ENCODE measurements at places on chromosomes 12 and 14.

GRCh38 chr12:101107032-101107763, 102.8 kb downstream of the SLC5A8 start:
- no peak for DNase-seq

- no peak for DNase-seq
Observed at GRCh38 chr12:3473171-3473570, 17.8 kb upstream of the PRMT8 start.

- no peak for DNase-seq
Observed at GRCh38 chr12:54549774-54550451, 512 bp downstream of the PDE1B start.

DNA sequence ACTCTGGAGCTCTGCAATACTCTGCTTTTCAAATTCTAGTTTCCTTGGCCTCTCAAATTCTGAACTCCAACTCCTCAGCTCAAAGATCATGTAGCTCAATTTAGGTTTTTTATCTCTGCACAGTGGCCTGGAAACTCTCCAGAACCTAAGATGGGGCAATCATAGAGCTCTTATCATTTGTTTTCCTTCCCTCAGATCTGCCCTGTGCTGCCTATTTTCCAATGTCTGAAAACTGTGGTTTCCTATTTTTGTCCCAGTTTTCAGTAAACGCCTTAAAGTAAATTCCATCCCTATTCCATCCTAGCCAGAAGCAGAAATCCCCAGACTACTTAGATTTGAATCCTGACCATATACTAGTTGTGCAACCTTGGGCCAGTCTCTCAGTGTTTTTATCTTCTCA, 73.2 kb downstream of the CEP83 start:
- no peak for DNase-seq

- no peak for DNase-seq
Observed at GRCh38 chr12:43306066-43306465, 245.9 kb downstream of the ADAMTS20 start.

DNA sequence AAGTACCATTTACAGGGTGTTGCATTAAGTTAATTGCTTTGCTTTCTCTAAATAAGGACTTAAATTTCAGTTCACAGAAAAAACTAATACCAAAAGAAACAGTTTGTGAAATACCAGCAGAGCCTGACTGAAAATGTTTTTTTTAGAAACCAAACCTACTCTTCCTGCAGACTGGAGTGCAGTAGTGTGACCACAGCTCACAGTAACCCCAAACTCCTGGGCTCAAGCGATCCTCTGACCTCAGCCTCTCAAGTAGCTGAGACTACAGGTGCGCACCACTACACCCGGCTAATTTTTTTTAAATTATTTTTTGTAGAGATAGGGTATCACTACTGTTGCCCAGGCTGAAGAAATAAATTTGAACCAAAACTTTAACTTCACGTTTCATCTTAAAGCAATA, 103.5 kb upstream of the PLEKHA5 start:
- no peak for DNase-seq

DNA sequence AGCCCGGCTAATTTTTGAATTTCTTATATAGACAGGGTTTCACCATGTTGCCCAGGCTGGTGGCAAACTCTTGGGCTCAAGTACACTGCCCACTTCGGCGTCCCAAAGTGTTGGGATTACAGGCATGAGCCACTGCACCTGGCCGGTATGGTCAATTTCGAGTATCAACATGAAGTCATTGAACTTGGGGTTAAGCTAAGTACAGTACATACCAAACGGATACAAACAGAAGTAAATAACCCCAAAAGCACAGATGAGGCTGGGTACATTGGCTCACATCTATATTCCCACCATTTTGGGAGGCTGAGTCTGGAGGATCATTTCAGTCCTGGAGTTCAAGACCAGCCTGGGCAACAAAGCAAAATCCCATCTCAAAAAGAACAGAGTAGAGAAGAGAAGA, 13.0 kb upstream of the PSMD9 start:
- DNase-seq: no peak

GRCh38 chr14:69693801-69694729, 72.9 kb upstream of the SRSF5 start:
- DNase-seq: no peak

DNA sequence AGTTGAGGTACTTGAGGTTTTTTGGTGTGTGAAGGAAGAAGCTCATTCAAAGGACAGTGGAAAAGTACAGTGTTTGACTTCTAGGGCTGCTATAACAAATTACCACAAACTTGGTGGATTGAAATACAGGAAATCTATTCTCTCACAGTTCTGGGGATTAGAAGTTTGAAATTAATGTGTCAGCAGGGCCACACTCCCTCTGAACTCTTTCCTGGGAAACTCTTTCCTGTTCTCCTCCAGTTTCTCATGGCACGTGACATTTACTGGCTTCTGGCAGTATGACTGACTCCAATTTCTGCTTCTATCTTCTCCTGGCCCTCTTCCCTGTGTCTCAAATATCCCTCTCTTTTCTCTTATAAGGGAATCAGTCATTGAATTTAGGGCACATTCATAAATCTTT, 160.2 kb downstream of the CCDC91 start:
- no peak for DNase-seq

DNA sequence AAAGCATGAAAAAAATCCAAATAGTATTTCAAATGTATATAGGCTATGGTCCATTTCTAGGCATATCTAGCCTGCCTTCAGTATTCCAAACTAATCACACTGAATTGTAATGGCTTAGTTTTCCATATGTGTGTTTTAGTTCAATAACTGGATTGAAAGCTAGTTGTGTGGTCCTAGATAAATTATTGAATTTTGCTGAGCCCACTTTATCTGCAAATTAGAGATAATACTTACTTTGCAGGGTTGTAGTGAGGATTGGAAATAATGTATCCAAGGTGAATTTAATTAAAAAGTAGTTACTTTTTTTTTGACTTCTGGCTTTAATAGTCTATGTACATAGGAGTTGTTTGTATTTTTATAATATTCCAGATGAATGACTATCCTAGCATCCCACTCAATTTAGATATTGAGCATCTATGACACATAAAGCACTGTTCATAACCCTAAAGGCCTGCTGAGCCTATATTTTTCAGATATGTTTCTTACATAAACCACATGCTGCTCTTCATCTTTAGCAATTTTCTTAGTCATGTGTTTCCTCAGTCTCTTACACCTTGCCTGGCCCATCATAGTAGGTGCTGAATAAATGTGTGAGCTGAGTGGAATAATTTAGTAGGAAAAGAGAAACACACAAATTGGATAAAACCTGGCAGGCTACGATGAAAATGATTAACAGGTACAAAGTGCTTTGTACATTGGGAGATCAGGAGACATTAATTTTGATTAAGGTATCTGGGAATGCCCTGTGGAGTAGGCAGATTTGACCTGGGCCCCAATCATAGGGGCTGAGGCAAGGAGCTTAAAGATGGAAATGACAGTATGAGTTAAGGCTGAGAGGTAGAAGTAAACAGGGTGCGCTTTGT, 1.1 kb upstream of the ATP23 start:
- peak; percentile 8 for DNase-seq

DNA sequence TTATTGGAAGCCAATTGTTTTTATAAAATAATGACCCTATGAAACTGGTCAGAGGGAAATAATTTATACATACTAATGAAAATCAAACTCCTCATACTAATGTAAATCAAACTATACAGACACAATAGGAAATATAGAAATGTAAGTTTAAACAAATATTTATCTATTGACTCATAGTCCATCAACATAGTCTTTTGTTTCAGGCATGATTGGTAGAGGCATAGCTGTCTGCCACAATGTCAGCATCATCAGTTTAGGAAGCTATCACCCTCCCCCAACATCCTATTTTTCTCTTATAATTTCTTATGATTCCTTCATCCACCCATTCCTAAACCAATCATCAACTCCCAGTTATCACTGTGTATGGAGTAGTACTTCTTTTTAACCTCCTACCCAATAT, 117.7 kb downstream of the SLC38A6 start:
- DNase-seq: no peak

- no peak for DNase-seq
Observed at GRCh38 chr14:51988221-51988620, 1.1 kb upstream of the RTRAF start.

DNA sequence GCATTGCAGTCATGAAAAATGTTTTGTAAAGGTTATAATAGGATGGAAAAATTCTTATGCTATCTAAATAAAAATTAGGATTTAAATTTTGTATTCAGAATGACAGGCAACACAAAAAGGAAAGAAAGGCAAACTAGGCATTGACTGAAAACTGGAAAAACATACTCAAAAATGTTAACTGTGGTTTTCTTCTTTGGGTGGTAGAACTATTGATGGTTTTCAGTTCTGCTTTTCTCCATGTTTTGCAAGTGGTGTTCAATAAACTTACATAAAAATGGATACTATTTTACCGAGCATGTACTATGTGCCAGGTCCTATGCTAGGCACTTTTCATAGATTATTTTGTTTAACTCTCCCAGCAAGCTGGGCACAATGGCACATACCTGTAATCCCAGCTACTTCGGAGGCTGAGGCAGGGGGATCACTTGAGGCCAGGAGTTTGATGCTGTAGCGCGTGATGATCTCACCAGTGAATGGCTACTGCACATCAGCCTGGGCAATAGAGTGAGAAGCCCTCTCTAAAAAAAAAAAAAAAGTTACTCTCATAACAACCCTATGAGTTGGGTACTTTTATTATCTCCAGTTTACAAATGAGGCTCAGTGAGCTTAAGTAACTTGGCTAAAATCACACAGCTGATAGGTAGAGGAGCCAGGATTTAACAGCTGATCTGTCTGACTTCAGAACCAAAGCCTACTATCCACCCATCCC, 26.3 kb upstream of the TCP11L2 start:
- DNase-seq: no peak

GRCh38 chr12:27504507-27504906, 19.5 kb upstream of the PPFIBP1 start:
- DNase-seq: no peak

- peak; percentile 60 for DNase-seq
Observed at GRCh38 chr14:50813544-50813863, 17.5 kb downstream of the NIN start.

DNA sequence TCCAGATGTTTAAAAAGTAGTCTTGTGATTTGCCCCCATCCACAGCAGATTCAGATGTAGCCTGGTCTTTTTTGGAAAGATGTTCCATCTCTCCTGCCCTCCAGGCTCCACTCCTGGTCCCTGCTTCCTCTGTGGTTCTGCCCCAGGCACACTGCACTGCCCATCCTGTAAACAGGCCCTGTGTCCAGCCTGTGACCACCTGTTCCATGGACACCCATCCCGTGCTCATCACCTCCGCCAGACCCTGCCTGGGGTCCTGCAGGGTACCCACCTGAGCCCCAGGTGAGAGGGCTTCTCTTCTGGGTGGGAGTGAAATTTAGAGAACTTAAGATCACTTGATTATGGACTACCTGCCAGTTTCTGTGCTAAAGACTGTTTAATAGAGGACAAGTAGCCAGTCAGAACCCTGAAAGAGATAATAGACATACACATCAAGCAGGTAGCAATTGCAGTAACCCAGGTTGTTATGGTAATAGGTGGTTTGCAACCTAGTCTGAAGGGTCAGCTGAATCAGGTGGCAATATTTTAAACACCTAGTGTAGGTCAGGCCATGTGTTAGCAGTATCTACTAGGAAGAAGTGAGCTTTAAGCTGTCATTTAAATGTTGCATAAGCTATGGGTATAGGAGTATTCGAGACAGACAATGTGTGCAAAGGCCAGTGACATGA, 2.1 kb downstream of the RNF31 start:
- no peak for DNase-seq

DNA sequence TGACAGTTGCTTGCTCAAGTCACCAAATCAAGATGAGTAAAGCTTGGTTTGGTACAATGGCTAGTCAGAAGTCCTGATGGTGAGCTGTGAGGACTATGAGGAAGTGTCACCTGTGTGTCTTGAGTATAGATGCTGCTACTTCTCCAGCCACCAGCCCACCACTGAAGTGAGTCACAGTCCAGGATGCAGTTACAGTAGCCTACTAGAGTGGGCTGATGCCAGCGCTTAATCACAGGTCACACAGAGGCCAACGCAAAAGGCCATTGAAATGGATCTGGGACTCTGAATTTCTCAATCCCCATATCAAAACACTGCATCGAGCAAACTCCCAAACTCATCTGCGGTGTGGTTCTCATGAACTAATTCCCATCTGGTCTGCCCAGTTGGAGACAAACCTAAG, 223.1 kb downstream of the ANO6 start:
- no peak for DNase-seq

- peak; percentile 75 for DNase-seq
Observed at GRCh38 chr12:123427036-123427769, 9.3 kb downstream of the RILPL2 start.

GRCh38 chr12:67315661-67316060, 46.5 kb downstream of the CAND1 start:
- DNase-seq: no peak

- DNase-seq: no peak
Observed at GRCh38 chr12:131072451-131073230, 118.9 kb downstream of the ADGRD1 start.

DNA sequence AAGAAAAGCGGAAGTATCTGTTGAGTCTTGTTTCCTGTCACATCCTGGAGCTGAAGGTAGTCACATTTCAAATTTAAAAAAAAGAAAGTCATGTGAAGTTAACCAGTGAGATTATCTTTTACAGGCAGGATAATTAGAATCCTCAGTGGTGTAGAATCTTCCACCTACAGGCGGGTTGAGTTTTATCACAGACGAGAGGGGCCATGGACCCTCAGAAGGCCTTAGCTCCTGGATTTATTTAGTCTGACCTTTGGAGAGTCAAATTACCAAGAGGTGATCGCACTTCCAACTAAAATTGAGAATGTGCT, 13.0 kb upstream of the GNG2 start:
- DNase-seq: no peak

DNA sequence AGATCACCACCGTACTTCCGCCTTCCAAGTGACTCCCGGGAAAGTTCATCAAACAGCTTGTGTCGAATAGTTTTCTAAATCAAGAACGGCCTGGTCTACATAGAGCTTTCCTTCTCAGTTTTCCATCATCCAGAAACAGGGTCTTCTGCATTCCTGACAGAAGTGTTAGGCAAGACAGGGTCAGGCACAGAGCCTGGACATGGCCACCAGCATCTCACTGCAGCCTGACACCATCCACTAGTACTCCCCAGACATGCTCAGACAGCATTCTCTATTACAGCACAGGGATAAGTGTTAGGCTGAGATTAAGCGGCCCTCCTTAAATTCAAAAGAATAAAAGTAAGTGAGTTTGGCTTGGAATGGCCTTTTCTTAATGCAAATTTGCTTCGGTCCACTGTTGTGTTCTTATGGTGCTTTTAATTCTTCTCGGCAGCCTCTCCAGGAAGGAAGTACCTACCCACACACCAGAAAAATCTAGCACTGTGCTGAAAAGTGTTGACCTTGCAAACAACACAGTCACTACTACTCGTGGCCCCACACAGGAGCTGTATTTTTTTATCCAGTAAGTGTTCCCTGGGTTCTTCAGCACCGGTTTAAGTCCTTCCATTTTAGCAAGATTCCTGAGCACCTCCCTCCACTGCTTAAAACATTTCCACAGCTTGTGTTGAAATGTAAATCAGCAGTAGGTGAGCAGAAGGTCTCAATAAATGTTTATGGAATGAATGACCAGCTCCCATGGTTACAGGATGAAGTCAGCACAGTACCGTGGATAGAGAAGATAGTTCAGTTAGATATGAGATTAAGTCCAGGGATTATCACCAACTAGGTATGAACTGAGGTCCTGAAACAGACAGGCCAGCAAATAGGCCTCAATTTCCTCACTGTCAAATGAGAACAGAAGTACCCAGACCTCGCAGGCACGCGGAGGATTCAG, 44.1 kb downstream of the SETD3 start:
- DNase-seq: peak; percentile 31

- no peak for DNase-seq
Observed at GRCh38 chr14:93706360-93706955, 81.8 kb downstream of the PRIMA1 start.
